ENCODE measurements at places on chromosomes 13 and 19.

DNA sequence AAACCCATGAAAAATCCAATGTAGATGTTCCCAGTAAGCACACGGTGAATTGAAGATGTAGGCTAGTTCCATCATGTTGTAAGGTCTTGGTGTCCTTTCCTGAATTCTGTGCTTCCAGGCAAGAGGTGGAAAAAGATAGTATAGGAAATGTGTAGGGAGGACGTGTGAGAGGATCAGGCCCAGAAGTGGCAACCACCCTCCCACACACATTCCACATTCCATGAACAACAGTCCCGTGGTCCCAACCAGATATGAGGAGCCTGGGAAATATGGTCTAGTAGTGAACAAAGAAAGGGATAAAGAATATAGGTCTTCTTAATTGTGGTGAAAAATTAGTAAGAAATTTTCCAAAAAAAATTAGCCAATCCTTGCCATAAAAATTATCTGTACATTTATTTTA lies 1254.2 kb upstream of the SLC10A2 start:
- DNase-seq, result no peak

GRCh38 chr19:37966662-37967231 lies 59.7 kb downstream of the SIPA1L3 start:
- no peak for DNase-seq

DNA sequence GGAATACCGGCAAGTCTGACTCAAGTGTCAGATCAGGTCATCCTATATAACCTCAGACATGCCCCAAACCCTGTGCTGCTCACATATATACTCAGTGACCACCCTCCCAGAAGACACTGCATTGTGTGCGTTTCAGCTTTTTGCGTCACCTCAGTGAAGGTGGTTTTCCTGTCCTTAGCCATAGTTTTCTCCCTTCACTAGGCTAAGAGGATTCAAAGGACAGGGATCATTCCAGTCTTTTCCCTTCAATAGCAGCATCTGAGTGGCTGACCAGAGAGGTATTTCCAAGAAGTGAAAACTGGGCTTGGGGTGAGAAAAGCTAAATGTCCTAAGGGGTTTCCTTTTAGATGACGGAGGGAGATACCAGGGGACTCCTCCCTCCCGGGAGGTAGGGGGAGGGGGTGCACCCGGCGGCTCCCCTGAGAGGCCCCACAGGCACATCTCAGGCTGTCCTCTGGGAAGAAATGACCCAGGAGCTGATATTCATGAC lies 12.7 kb upstream of the OR10H1 start:
- no peak for DNase-seq

GRCh38 chr13:65093357-65093756 lies 2136.8 kb downstream of the PCDH9 start:
- no peak for DNase-seq

DNA sequence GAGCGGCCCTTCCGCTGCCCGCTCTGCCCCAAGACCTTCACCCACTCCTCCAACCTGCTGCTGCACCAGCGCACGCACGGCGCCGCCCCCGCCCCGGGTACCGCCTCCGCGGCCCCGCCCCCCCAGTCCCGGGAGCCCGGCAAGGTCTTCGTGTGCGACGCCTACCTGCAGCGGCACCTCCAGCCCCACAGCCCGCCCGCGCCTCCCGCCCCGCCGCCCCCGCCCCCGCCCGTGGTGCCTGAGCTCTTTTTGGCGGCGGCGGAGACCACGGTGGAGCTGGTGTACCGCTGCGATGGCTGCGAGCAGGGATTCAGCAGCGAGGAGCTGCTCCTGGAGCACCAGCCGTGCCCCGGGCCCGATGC lies 3.2 kb upstream of the NAT14 start:
- no peak for DNase-seq

DNA sequence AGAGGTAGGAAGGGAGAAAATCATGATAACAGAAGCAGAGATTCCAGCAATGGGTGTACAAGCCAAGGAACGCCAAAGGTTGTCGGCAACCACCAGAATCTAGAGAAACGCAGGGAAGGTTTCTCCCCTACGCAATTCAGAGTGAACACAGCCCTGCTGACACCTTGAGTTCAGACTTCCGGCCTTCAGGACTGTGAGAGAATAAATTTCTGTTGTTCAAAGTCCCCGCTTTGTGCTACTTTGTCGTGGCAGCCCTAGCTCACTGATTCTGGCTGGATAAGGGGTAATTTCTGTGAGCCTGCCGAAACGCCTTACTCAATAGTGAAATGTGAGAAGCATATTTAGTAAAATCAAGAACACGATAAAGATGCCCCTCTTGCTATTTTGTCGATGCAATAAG lies 5.3 kb upstream of the CLEC4G start:
- no peak for DNase-seq

DNA sequence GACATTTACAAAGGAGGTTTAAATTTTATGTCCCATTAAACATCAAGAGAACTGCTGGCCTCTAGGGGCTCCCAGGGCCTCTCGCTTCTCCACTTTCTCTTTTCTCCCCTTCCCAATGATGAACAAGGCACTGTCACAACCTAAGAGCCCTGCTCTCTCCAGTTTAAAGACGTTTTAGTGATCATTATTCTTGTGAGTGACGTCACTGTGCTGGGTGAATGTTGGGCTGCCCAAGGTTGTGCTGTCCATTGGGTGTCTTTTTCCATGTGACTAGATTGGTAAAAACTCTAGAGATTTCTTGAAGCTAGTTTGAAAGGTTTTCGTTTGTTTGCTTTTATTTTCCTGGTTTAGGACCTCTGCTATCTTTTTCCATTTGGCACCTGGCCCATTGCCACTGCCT lies 602.6 kb downstream of the PCDH9 start:
- no peak for DNase-seq

GRCh38 chr19:19226663-19227062 lies 14.9 kb downstream of the NCAN start:
- DNase-seq, result no peak
